Sciatic nerve (tissue), 2 donors: ENCODE measurements at places on chromosomes 2 and 18. TPM values are rescaled to one million over a fixed set of nuclear protein-coding genes. Genes with fewer than 3 reads are reported as not detected.

- no peak for DNase-seq
These were observed 572.2 kb downstream of the GALR1 start for GRCh38 chr18:77821892-77822291.

The SPDYA gene
- 3.3 TPM for total RNA-seq

DNA sequence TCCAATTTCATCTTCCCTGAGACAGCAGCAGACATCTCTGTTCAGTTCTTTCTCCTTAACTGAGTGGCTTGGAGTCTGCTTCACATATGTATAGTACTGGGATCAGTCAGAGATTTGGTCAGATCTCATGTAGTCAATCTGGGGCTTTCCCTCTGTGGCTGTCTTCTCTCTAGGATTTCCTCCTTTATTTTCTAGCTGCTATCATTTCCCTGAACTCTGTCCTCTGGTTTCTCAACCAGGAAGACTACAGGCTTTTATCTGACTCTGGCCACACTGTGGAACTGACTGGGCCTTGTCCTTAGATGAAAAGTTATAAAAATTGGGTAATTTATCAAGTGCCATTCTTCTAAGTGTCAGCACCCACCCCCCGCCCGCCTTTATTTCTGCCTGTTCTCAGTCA lies 121.0 kb downstream of the RAPGEF4 start:
- DNase-seq, result no peak

DNA sequence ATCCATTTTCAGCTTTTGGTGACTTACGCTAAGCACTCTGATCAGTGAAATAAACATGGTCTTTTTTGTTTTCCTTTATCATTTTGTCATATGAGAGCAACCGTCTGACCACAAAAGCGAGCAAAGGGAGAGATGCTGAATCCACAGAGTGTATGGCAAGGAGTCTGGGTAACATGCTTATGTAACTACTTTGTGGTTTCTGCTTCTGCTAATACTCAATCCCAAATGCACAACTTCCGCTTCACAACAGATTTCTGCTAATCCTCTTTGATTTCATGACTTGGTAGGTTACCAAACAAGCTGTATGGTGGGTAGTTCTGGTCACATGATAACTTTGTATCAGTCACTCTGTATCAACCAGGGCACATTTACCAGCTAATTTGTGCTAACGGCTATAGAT lies 908.4 kb upstream of the CRIM1 start:
- no peak for DNase-seq

DNA sequence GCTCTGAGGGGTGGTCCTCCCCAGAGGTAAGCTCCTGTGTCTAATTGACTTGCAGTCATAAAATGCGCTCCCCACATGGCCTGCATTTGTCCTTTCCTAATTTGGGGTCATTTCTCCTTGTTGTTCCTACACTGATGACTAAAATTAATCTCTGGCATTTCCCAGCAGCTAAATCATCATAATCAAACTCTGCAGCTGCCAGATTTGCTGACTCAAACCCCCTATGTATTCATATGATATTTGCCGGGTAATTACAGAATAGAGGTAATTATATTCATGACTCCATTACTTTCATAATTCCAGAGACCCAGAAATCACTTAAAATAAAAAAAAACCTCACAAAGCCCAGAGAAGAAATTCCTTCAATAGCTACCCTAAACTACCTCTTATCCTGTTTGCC lies 331.4 kb upstream of the KLHL29 start:
- no peak for DNase-seq

The ACADL gene
- 32.4 TPM for total RNA-seq

- no peak for DNase-seq
These were observed 10.6 kb upstream of the HNRNPLL start for GRCh38 chr2:38613126-38613848.

GRCh38 chr2:179675435-179675834 lies 186.0 kb downstream of the ZNF385B start:
- DNase-seq, result no peak

DNA sequence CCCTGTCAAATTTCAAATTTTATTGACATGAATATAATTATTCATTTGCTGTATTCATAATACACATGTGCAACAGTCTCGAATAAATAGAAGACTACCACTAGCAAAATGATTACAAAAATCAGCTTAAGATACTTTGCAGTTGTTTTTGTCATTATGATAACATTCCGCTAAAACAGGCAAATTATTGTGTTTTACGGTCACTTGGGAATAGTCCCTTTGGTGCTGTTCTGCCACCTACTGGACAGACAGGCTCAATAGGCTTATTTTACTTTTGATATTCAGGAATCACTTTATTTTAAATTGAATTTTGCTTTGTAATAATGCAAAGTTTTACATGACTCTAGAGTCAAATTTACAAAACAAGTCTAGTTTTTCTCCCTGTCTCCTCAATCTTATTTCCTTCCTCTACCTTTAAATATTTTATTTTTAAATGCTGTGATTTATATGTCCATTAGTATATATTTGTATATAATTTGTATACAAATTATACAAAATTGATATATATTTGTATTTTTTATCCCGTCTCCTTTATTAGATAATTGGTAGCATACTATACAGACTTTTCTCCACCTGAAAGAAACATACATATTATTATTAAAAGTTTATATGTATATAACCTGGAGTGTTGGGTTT lies 456.3 kb downstream of the DLGAP1 start:
- no peak for DNase-seq

The DPP4 gene
- total RNA-seq, result 11.8 TPM
